EH (cell line): ENCODE measurements at places on chromosomes 12 and 14.

DNA sequence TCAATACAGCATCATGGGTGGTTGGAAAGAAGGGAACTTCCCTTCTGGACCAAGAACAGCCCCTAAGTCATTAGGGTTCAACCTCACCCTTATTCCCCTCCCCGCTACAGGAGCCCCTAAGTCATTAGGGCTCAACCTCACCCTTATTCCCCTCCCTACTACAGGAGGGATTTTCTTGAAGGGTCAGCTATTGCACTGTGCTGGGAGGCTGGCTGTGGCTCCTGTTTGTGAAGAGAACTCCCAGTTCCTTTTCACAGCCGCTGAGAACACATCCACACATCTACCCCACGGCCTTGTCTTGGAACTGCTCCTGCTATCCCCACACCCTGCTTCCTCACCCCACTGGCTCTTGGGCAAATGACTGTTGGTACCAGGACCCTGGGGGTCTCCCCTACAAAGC lies 44.9 kb downstream of the ERH start:
- no peak for DNase-seq

DNA sequence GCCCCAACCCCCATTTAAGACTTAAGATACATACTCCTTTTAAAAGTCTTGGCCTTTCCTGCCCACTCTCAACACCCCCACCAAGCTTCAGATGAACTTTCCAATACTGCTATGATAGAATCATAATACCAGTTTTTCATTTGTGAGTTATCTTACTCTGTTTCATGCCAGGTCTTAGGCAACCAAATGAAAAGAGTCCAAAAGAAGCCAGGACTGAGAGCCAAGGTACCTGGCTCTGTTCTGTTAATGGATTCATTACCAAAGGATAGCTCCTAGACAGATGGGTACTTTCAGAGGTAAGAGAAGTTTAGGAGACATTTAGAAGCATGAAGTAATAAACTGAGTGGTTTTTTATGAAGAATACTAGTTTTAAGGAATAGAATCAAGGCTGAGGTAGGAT lies 34.2 kb downstream of the FANCM start:
- no peak for DNase-seq

DNA sequence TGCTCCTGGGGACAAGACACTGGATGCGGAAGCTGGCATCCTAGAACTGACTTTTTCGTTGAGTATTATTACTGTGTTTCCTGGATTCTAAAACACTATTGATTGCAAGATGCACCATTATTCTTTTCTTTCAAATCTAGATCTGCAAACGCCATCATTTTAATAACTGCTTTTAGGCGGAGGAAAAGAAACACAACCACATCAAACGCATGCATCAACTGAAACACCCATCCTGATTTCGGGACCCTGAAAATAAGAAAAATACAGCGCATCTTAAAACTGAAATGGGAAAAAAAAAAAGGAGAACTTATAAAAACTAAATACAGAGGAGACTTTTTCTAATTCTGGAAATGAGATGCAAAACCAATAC lies 103.7 kb upstream of the MAX start:
- DNase-seq = no peak

- no peak for DNase-seq
Measured at GRCh38 chr12:68884251-68884650, 48.7 kb downstream of the CPM start.
